ENCODE measurements at places on chromosomes 4 and X. TPM values are rescaled to one million over a fixed set of nuclear protein-coding genes. Genes with fewer than 3 reads are reported as not detected.

GRCh38 chr4:128819082-128819742, 9.7 kb downstream of the JADE1 start:
- DNase-seq = no peak

Gene MORF4L2
- 183 TPM for total RNA-seq

GRCh38 chrX:71095033-71095432, 618 bp upstream of the FOXO4 start:
- no peak for DNase-seq

Gene TMPRSS11A
- 0.24 TPM for total RNA-seq

Gene WDFY3
- total RNA-seq = 8.3 TPM

DNA sequence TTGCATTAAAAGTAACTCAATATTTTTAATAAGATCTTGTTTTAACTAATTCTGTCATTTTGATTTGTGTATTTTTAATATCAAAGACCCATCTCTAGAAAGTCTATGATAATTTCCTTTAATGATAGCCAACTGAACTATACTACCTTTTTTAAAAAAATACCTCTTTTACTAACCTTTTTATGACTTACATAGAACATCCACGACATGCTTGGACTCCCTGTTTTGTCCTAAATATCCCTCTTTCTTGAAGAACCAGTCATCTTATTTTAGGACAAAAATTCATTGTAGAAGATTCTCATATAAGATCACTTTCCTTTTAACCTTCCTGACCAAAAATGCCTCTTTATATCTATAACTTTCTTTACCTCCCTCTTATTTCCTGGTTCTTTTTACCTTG, 76.8 kb upstream of the GC start:
- no peak for DNase-seq

Gene AVPR2
- total RNA-seq = 0.24 TPM

DNA sequence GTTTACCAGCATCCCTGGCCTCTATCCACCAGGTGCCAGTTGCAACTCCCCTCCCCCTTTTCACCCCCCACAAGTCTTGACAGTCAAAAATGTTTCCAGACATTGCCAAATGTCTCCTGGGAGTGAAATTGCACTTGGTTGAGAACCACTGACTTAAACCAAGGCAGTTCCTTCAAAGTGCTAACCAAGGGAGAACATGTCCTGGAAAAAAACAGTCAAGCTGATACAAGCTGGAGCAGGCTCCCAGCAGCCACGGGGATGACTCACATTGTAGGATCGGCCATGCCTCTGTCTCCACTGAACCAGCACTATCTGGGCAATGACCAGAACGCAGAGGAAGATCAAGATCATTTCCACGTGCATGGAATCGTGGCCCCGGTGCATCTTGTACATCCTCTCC, 11.4 kb downstream of the RNF175 start:
- DNase-seq = no peak

GRCh38 chr4:18858229-18858922, 836.8 kb upstream of the LCORL start:
- no peak for DNase-seq

DNA sequence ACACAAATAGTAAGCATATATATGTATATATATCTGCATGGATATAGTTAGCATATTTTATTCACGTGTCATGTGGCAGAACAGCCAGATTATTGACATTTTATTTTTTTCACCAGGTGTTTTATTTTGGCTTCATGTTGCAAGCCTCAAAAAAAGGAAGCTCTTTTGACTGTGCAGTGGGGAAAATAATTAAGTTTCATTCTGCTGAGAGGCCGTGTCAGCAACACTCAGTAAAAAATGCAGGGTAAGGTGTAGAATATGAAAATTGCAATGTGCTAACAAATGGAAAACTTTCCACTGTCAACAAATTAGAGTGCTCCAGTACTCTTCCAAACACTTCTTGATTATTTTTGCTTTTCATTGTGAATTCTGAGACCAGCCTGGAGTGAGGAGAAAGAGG, 511.5 kb downstream of the GLUD2 start:
- no peak for DNase-seq

Gene RTL9
- 0.09 TPM for total RNA-seq

Gene SPANXN4
- total RNA-seq = not detected

Gene TECRL
- 0.09 TPM for total RNA-seq

- no peak for DNase-seq
Observed at GRCh38 chr4:7697343-7697742, 242.3 kb downstream of the AFAP1 start.

GRCh38 chr4:165133150-165133549, 20.5 kb upstream of the TMEM192 start:
- no peak for DNase-seq

DNA sequence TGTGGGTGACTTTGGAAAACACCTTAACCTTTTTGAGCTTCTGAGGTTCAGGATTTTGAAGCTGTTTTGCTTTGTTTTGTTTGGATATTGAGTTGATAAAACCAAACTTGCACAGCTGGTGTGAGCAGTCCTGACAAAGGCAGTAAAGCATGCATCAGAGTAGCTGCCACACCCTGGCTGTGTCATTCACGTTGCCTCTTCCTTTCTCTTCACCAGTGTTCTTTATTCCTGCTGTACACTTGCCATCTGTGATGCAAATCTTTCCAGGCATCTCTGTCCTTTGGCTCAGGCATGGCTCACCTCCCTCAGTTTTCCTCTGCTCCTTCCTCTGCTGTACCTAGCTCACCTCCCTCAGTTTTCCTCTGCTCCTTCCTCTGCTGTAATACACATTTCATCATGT, 1850.2 kb upstream of the AGA start:
- no peak for DNase-seq

DNA sequence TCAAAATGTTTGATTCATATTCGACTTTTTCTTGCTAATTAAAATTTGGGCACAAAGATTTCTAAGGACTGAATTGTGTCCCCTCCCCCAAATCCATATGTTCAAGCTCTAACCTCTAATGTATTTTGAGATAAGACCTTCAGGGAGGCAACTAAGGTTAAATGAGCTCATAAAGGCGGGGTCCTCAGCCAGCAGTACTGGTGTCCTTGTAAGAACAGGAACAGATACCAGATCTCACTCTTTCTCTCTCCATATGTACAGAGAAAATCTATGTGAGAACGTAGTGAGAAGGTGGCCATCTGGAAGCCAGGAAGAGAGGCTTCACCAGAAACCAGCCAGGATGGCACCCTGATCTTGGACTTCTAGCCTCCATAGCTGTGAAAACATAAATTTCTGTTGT, 116.9 kb downstream of the VEGFC start:
- DNase-seq = no peak

DNA sequence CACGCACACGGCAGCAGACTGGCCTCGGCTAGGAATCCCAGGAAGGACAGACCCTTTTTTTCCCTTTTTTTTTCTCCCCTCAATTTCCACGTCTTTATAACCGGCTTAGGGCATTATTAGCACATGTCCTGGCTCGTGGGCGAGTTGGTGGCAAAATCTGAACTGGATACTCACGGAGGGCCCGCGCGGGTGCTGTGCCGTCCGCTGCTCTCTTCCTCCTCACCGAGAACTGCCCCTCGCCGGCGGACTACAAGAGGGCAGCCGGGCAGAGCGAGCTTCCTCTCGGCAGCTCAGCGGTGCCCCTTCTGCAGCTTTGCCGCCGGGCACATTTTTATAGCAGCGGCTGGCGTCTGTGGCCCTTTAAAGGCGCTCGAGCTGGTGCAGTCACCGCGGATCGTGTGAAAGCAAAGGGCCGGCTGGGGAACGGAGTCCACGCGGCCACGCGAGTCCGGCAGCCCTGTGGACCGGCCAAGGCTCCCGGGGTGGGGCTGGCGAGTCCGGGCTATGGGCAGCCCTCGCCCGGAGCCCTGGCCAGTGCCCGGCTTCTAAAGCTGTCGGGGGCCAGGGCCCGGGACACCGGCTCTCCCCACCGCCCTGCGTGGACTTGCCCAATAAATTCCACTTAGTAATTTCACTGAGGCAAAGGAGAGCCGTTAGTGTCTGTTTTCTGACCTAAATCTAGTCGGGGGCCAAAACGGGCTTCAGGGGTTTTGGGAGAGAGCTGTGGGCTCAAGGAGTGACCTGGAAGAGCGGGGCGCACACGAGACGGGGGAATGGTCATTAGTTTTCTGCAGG, 1.3 kb upstream of the CITED1 start:
- DNase-seq = no peak

- no peak for DNase-seq
Observed at GRCh38 chrX:56233682-56234081, 1.5 kb downstream of the KLF8 start.

GRCh38 chrX:41616935-41617334, 71.8 kb upstream of the GPR34 start:
- DNase-seq = no peak

DNA sequence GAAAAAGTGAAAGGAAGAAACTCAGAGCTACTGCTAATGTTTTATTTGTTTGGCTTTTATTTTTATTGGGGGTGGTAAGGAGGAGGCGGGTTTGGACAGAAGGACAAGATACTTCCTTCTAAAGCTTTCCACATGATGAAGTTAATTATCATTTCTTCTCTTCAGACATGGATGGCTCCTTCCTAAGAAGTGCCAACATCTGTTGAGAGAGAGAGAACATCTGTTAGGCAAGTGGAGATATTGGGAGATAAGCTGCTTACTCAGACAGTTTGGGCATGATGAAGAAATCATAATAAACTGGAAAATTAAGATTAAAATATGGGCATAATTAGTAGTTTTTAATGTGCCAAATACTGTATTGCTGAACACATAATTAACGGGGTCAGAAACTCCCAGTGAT, 535.7 kb upstream of the INTU start:
- no peak for DNase-seq

Gene SLC6A8
- total RNA-seq = 5.5 TPM

GRCh38 chr4:88938138-88938537, 118.8 kb downstream of the FAM13A start:
- DNase-seq = no peak

DNA sequence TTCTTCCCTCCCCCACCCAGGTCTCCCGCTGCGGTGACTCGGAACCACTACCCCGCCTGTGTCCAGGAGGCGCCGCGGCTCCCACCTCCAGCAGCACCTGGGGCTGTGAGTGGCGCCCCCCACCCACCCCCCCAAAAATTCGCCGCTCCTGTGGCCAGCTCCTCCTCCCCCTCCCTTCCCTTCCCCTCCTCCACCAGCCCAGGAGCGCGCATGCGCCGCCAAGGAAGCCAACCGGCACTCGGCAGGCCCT, 278 bp downstream of the CLOCK start:
- DNase-seq = no peak

Gene VSIG4
- total RNA-seq = 2.1 TPM

GRCh38 chr4:125198916-125199315, 115.8 kb upstream of the FAT4 start:
- DNase-seq = no peak

DNA sequence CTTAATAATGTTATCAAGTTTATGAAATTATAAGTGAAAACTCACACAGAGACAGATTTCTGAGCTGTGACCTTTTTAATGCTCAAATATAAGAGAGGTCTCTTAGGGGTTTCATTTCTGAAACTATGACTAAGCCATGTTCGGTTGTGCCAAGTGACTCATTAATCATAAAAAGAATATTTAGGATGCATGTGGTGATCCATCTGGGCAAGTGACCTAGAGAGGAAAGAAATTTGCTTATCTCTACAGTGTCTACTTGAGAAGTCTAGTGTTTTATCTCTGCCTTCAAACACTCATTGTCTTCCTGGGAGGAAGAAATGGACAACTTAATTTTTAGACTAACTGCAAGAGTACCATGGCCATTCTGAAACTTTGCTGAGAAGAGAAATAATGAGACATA, 545.3 kb upstream of the GRID2 start:
- DNase-seq = no peak
